Psoas muscle (tissue), 8 donors: ENCODE measurements at places on chromosomes 1 and 21. TPM values are rescaled to one million over a fixed set of nuclear protein-coding genes. Genes with fewer than 3 reads are reported as not detected.

GRCh38 chr1:35564884-35565741 is 7.5 kb downstream of the NCDN start:
- DNase-seq: peak; percentile 35

DNA sequence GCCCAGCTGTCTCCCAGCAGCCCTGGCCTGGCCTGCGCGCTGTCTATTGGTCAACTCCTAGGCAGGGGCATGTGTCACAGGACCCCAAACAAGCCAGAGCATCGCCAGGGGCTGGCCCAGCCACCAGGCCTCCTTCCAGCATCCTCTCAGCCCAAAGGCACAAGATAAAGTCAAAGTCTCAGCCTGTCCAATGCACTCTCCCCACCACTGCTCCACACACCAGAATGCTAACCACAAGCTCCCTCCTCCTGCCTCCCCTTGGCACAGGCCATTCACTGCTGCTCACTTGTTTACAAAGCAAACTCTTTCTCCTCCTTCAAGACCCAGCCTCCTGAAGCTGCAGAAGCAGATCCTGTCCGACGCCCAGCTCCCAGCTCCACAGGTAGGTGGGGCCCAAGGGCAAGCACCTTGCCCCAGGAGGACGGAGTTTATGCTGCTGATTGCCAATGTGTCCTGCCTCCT is 133.4 kb downstream of the DMRTB1 start:
- no peak for DNase-seq

GRCh38 chr1:22633697-22634463 is 2.5 kb upstream of the C1QA start:
- no peak for DNase-seq

DNA sequence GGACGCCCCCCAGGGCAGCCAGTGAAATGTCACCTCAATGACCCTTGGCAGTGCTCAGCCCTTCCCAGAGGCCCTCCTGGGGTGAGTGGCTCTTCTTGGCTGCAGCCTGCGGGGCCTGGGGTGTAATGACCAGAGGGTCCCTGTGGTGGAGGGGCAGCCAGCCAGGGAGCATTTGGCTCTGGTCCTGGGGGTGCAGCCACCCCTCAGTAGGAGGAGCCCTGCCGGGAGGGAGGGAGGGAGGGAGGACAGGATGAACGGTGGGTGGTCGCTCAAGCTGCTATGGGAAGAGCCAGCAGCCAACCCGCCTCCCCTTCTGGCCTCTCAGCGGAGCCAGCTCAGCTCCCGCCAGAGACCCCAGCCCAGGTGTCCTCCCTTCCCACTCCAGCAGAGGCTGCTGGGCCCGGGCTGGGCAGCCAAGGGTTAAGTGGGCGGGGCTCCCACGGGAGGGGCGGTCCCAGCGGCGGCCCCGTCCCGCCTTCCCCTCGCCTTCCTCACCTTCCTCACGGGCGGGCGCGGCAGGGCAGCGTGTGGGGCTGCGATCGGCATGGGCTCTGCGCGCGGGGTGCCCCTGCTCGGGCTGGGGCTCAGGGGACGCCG is 9.0 kb upstream of the PLCH2 start:
- no peak for DNase-seq

- no peak for DNase-seq
These were observed 59.9 kb upstream of the CNN3 start for GRCh38 chr1:94986783-94987182.

DNA sequence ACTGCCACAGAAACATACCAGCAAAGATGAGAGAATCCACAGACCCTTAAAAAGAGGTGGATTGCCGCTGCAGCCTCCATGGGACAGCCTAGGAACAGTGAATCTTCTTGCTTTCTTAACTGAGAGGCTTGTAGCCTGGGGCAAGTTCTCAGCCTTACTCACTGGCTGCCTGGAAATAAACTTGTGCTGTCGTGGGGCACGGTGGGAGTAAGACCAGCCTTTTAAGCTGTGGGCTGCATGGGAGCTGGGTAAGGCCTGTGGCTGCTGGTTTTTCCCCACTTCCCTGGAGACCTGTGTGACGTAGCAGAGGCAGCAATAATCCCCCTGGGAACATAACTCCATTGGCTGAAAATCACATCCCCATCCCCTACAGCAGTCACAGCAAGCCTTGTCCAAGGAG is 30.8 kb downstream of the CD2 start:
- no peak for DNase-seq

- DNase-seq: no peak
These were observed 24.5 kb upstream of the LRRC8C start for GRCh38 chr1:89608319-89608983.

GRCh38 chr1:65393347-65393746 is 27.1 kb upstream of the LEPR start:
- DNase-seq: no peak

- no peak for DNase-seq
These were observed 55.9 kb downstream of the SETD4 start for GRCh38 chr21:36004441-36004840.

- DNase-seq: peak; percentile 62
These were observed 1.6 kb downstream of the ADAMTS5 start for GRCh38 chr21:26965040-26965906.

GRCh38 chr1:53766194-53766742 is 27.3 kb upstream of the GLIS1 start:
- no peak for DNase-seq

GRCh38 chr1:212455401-212455800 is 22.7 kb downstream of the NENF start:
- no peak for DNase-seq

DNA sequence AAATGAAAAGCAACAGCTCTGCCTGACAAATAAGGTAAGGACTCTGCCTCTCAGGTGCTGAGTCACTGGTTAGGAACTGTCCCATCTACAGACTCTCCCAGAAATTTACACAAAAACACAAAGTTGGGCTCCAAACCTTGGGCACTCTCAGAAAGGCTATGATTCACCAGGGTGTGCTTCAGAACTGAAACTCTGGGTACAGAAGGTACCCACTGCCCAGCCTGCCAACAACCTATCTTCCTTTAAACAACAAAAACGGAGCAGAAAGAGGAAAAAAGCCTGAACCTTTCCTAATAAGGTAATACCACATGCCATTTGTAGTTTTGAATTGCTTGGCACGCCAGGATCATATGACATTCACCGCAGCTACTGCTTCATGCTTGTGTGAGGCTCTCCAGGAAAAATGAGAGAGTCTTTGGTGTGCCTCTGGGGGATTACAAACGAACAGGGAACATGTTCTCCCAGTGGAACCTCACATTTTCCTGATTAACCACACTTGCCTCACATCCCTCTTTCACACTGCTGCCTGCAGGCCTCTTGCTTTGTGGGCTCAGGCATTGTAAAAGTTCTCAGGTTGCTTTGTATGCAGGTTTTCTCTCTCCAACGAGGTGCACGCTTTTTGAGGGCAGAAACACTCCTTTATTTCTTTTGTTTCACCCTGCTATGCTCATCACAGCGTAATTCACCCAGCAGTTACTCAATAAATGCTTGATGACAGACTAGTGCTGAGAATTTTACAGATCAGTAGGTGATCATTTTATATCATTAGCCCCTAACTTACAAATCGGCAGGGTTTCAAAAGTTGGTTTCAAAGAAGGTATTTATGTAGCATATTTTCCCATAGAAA is 65.1 kb downstream of the GADD45A start:
- no peak for DNase-seq

- no peak for DNase-seq
These were observed 25.1 kb downstream of the WDR64 start for GRCh38 chr1:241677201-241677600.

- DNase-seq: no peak
These were observed 83.4 kb downstream of the FOXD2 start for GRCh38 chr1:47521034-47521881.

GRCh38 chr1:243837907-243838535 is 12.0 kb downstream of the AKT3 start:
- DNase-seq: no peak

Gene EPHA2
- polyA plus RNA-seq: 8.0 TPM

Gene KCNQ4
- 1.9 TPM for polyA plus RNA-seq

Gene OPTC
- polyA plus RNA-seq: not detected
